Daoy (cell line): ENCODE measurements at places on chromosomes 3 and 15.

DNA sequence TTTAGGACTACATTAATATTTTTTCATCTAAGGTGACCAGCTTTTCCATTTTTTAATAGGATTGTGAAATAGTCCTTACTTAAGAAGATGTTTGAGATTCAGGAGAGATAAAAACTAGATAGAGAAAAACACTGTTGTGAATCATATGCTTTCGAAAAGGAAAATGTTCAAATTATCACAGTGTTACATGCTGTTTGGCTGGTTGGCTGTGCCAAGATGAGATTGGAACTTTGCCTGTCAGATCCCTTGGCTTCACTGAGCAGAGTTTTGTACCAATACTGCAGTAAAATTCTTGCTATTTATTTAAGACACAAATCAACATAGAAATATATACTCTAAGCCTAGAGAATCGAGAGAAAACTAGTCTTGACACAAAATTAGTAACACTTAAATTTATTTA, 117.2 kb downstream of the OXSM start:
- DNase-seq = no peak

- no peak for DNase-seq
Measured at GRCh38 chr15:81966631-81967030, 79.2 kb downstream of the MEX3B start.

DNA sequence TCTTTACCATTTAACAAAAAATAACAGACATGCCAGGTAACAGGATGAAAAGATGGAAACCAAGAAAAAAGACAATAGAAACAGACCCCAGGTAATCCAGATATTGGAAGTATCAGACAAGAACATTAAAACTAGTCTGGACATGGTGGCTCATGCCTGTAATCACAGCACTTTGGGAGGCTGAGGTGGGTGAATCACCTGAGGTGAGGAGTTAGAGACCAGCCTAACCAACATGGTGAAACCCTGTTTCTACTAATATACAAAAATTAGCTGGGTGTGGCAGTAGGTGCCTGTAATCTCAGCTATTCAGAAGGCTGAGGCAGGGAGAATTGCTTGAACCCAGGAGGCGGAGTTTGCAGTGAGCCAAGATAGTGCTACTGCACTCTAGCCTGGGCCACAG, 40.6 kb downstream of the ACAD9 start:
- no peak for DNase-seq

DNA sequence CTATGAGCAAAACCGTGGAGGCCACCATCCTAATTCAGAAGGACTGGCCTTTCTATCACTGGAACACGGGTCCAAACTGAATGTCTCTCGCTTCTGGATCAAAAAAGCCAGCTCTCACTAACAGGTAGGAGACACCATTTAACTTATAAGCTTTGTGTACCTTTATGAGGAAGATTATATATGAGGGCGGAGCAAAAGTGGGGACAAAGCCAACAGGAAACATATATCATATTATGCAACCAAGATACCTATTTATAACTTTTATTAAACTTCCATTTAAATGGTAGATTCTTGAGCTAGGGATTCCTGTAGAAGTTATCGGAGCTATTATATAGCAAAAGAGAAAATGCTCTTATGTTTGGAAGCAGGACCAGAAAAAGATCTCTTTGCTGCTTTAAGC, 78.4 kb downstream of the IGF2BP2 start:
- no peak for DNase-seq
